ENCODE measurements at places on chromosomes 3 and 15.
A peak's percentile ranks its signal among the peaks of the same experiment; 100 is the strongest.

GRCh38 chr3:45553469-45553974 is 41.0 kb upstream of the LIMD1 start:
- DNase-seq, result no peak

DNA sequence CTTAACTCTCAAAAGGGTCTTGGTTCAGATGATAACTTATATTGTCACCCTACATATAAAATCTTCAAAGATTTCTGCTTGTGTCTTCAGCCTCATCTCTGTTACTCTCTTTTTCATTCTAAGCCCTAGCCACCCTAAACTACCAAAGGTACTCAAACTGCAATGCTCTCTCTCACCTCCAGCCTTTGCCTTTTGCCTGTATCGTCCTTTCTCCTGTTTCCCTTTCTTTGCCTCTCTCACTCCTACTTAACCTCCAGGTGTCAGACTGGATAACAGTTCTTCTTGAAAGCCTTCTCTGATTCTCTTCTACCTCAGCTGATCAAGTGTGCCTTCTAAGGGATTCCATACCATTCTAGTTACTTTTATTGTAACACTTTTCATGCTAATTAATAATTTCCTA is 149.8 kb downstream of the SERPINI1 start:
- no peak for DNase-seq

DNA sequence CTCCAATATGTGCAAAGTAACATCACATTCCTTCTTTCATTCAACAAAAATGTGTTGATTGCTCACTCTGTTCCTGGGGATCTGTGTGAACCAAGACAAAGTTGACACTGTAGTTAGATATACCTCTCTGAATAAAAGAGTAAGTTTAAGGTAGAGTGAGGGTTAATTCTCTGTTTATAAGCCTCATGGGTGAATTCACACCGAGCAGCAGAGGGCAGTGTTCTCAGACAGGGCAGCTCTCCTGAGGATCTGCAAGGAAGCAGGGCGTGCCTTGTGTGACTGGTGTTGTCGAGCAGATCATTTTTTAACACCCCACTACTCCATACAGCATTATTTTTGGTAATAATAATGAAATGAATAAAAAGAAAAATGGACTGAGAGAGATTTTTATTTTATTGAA is 34.4 kb downstream of the PAQR9 start:
- no peak for DNase-seq

DNA sequence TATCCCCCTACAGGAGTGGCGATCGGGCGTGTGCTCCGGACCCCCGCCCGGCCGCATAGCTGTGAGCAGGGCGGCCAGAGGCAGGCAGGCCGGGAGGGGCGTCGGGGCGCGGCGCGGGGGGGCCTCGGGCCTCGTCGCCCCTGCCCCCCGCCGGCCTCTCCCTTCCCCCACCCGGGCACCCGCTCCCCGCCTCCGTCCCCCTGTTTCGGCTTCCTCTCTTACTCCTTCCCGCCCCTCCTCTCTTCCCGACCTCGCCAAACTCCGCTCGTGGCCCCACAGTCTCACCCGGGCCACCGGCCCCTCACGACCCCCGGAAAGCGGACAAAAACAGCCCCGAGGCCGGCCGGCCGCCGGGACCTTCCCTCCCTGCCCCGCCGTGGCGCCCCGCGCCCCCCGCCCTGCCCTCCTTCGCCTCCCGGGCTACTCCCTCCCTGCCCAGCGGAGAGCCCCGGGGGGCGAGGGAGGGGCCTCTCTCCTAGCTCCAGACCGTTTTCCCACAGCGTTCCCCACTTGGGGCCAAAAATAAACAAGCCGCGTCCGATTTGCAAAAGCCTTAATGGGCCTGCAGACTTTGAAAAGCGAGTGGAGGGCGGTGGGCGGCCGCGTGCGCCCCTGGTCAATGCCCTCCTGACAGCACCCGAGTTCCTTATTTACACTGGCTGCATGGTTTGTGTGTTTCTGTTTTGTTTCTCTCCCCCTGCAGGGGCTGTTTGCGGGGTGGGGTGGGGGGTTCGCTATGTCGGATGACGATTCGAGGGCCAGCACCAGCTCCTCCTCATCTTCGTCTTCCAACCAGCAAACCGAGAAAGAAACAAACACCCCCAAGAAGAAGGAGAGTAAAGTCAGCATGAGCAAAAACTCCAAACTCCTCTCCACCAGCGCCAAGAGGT is 1.0 kb downstream of the UBE2E1 start:
- peak; percentile 68 for DNase-seq

DNA sequence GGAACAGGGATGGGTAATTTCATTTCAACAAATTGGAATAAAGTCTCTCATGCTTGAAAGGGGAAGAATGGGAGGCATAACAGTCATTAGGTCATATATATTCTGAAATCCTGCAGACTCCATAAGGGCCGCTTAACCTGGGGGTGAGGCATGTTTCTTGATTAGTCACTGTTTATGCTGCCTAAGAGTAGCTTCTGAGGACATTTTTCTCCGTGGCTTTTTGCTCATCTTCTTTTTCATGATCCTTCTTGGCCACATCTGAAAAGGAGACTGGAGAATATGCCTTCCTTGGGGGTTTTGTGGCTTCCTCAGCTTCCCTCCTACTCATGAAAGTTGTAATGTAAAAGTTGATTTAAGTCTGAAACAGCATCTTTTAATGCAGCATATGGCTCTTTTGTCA is 20.0 kb upstream of the CFAP20DC start:
- DNase-seq, result no peak

DNA sequence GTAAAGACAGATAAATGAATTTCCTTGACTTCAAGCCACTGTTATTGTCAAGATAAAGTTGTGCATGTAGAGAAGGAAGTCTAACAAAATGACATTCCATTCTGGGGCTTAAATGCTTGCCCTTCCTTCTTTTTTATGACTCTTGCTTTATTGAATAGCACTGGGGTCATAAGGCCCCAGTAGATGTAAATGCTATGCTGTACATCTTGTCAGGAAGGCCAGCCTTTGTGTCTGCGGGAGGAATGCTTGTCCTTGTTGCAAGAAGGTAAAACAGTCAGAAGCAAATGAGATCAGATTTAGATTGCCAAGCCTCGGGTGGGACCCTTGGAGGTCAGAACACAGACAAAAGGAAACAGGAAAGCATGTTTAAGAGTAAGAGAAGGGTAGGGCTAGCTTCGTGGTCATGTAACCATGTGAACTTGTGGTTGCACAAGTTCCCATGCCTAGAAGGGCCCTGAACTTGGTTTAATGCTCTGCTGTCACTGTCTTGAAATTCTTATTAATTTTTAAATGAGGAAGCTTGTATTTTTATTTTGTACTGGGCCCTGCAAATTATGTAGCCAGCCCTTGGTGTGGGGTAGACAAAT is 81.5 kb downstream of the PPM1L start:
- no peak for DNase-seq

DNA sequence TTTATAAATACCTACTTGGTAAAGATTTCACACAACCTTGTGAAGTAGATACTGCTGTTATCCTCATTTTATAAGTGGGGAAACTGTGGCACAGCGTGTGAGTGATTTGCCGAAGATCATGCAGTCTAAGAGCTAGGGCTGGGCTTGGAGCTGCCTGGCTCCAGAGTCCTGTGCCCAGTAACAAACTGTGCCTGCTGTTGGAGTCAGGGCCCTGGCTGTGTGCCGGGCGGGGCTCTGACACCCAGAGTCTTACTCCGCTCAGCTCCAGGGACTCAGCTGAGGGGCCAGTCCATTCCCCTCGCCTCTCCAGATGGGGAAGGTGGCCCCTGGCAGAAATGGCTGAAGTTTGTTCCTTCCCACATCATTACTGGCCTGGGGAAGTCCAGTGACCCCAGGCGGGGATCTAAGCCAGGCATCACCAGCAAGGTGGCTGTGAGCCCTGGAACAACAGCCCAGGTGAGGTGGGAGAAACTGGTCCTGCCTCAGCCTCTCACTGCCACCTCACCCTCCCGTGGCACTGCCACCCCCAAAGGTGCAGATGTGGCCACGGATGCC is 17.3 kb upstream of the PLXNA1 start:
- no peak for DNase-seq

DNA sequence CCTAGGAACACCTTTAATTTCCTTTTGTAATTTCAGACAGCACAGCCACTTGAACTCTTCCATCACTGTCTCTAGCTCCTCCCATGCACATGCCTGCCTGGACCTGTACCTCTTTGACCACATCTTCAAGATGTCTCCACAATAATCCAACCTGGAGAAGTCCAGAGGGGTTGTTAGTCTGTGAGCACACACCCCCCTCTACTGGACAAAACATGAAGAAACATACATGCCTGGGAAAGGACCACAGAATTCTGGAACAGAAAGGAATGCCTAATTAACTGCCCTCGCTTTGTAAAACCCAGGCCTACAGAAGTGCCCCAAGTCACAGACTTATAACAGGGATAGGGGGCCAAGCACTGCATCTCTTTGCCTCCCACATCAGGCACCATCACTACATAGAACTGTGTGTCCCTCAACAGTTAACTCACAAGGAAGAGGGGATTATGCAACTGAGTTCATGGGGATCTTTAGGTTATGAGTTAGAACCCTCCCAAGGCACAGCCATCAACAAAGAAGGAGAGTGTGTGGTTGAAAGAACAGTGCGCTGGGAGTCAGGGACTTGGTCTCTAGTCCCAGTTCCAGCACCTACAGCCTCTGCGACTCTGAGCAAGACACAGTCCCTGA is 61.7 kb downstream of the FMN1 start:
- DNase-seq, result no peak

All from tibial artery (tissue), 4 donors.